Pons (tissue), 1 donor: ENCODE measurements at places on chromosomes 2 and 18.

DNA sequence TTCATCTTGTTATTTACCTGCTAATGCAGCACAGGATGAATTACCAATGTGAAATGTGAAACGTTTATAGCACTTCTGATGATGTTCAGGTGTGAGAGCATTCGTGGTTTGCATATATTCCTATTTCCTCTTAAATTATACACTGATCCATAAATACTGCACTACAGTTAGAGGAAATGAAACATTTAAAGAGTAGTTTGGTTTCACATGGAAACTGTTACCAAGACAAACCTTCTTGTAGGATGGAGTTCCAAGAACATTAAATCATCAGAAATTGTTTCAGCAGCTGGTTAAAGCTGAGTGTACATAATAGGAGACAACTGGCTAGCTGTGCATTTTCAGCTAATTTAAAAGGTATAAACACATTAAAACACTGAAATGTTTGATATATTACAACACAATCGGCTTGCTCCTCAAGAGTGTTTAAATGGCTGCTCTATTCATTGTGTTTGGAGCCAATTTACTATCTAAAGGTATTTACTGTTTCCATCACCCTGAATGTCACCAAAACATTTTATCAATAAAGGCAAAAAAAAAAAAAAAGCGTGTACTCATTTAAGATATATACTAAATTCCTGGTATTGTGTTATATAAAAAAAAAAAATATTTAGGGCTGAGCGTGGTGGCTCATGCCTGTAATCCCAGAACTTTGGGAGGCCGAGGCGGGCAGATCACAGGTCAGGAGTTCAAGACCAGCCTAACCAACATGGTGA is 100.6 kb downstream of the DYM start:
- DNase-seq: no peak

GRCh38 chr2:44170311-44170717 is 1.6 kb downstream of the PPM1B start:
- DNase-seq: peak; percentile 80

GRCh38 chr2:172969609-172970008 is 106.0 kb upstream of the MAP3K20 start:
- DNase-seq: no peak

GRCh38 chr2:65846989-65847678 is 414.7 kb upstream of the SPRED2 start:
- DNase-seq: no peak

DNA sequence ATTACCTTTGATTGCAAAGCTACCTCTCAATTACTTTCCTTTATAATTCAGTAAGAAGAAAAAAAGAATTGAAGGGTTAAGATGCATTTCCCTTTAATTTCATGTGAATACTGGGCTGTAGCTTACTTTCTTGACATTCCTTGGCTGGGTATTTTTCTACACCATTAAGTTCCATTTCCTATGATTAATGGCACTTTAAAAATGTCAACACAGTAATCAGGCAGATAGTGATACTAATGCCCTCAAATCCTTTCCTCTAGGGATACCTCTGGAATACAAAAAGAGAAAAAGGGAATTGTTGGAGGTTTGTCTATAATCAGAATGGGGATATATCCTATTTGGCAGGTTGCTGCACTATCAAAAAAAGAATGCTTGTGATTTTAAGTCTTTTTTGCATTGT is 216.9 kb downstream of the SRBD1 start:
- no peak for DNase-seq

DNA sequence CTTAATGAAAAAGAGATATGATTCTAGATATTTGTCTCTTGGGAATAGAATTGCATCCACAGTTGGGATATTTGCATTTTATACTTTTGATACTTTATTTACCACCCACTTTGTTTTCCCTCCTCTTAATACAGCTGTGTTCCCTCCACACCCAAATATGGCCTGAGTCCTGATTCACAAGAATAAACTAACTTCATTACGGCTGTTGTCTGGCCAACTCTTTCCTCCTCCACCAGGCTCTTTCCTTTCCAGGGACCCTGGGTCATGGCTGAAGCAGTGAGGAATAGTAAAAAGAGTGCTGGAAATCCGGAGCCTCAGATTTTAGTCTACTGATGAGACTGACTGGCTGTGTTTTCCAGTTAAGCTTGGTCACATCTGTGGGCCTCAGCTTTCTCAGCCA is 48.4 kb upstream of the STAM2 start:
- peak; percentile 16 for DNase-seq

DNA sequence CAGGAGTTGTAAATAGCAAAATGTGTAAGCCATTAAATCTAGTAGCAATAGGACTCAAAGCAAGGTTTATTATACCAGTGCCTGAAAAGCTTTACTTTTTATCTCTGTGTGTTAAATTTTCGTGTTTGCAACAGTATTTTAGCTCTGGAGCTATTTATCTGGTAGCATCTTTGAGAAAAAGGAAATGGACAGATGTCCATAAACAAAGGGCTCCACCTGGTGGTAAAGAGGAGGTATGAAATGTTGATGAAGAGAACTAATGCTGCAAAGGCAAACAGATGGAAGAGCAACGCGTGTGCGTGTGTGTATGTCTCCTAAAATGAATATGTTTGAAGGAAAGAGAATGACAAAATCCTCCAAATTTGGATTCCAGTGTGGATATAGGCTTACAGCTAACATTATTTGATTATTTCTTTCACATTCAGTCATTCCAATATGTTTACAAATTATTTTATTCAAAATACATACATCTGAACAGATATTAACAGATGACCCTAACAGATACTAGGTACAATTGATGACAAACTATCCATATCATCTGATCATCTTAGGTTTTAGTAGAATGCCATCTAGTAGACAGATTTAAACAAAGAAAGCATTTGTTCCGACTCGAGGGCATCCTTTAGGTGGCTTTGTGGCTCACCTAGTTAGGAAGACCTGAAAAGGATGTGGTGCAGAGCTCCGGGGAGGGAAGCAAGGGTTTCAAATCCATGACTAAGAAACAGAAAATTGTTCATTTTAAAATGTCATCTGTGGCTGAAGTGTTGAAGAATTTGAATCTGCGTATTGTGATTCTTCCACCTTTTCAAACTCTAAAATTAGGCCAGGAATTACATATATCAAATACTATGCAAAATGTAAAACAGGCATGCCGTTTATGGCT is 383.3 kb downstream of the MTX2 start:
- peak; percentile 71 for DNase-seq

DNA sequence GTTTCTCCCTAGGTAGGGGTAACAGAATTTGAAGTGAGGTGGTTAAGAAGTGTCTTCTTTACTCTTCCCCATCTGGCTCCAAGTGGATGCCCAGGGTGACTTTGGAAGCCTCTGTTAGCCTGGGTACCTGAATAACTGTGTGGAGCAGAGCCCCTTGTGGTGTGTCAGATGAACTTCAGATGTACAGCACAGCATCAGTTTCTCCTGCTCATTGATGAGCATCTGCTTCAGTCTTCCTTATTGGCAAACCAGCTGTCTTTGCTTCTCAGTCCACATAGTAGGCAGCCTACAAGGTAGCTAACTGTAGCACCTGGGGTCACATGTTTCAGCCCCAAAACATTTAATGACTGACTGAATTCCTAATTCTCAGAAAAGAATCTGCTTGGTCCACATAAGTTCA is 56.2 kb upstream of the ATP8B1 start:
- no peak for DNase-seq

- peak; percentile 84 for DNase-seq
These were observed 129.8 kb upstream of the RAB6C start for GRCh38 chr2:129849559-129850160.

DNA sequence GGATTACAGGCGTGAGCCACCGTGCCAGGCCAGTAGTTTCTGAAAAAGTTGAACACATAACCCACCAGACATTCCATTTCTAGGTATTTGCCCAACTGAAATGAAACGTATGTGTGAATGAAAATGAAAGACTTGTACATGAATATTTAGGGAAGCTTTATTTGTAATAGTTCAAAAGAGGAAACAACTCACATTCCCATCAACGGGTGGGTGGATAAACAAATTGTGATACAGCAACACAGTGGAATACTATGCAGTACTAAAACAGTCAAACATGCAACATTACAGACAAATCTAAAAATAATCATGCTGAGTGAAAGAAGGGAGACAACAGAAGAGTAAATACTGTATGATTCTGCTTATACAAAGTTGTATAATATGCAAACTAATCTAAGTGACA is 46.8 kb downstream of the TMEM131 start:
- DNase-seq: no peak

DNA sequence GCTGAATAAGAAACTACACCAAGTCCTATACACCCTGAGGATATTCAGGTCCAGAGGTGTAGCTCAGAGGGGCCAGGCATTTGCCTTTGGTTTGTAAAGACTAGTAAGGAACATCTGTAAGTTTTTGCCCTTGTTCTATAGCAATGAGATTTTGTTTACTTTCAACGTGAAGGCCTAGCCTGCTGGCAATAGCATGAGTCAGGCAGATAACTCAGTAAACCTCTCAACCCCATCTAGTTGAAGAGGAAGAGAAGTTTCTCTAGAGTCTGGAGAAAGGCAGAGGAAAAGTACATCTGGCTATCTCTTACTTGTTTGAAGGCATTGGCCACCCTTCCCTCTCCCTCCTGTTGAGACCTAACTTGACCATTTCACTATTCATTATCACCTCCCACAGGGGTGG is 70.3 kb upstream of the ZNF521 start:
- DNase-seq: no peak

- no peak for DNase-seq
These were observed at the start of gene SH3RF3 for GRCh38 chr2:109128616-109129355. Gene SH3RF3 (plus strand): TSS chr2:109129205.

GRCh38 chr2:24857746-24858145 is 62.3 kb downstream of the ADCY3 start:
- DNase-seq: no peak

GRCh38 chr2:172106108-172106961 is 3.6 kb upstream of the DLX2 start:
- no peak for DNase-seq

GRCh38 chr18:36448384-36449290 is 151.1 kb downstream of the FHOD3 start:
- no peak for DNase-seq

DNA sequence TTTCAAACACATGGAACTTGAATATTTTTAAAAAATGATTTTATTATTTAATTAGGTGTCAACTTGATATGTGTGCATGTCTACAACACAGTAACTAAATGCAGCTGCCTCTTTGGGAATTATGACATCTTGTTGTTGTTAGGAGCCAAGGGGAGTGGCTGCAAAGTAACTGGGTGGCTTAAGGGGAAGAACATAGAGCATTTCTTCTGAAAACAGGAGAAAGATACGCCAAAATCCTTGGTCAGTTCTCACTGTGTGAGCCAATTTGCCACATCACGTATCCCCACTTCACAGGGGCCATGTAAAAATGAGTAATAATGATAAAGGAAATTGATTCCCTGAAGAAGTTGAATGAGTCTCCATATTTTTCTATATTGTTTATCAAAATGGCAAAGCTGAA is 309.8 kb upstream of the COL3A1 start:
- DNase-seq: no peak

- no peak for DNase-seq
These were observed 85.4 kb downstream of the ARHGEF33 start for GRCh38 chr2:38975042-38975441.

- DNase-seq: no peak
These were observed 9.5 kb downstream of the ASB18 start for GRCh38 chr2:236254674-236255073.

DNA sequence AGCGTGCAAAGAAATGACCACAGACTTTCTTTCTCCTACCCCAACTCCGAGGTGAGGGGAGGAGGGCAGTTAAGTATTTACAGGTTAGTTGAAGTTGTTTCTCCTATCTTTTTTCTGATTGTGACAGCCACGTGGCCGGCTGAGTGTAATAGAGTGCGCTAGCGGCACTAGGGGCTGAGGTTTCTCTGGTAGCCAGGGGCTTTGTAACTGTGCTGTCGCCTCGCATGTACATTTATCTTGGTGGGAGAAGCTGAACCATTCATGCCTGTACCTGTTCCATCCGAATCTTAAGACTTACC is 214.1 kb upstream of the STON1 start:
- DNase-seq: no peak

DNA sequence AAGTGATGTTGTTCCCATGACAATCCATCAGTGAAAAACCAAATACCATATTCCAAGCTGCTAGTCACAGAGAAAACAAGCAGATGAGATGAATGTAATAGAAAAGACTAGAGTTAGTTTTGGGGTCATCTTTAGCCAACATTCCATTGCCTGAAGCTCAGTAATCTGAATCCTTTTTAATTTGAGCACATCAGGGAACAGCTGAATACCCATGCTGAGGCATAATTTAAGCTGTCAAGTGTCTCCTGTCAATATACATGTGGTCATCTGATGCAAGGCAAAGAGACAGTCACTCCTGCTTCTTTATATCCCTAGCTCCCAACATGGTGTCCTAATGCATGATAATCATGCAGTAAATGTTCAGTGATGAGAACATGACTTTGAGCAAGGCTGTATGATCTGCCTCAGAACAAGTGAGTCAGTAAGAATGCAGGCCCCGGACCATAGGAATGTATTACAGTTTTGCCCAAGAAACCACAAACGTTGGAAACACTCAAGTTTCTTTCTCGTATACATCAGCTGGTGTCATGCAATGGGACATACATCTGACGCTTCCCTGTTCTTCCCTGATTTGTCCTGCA is 48.0 kb downstream of the CDK15 start:
- no peak for DNase-seq

DNA sequence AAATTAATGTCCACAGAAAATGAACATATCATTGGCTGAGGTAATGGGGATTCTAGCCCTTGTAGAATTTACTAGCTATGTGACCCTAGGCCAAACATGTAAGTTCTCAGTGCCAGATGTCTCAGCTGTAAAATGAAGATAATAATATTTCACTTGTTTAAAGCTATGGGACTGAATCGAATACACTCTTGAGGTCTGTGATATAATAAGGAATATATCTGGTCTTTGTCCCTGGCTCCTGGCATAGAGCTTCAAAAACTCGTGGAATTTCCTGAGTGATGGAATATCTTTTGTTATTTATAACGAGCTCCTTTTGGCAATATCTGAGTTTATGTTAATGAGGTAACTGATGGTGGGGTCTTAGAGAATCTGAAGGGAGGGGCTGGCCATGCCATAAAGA is 201.4 kb upstream of the CYP26B1 start:
- DNase-seq: no peak

DNA sequence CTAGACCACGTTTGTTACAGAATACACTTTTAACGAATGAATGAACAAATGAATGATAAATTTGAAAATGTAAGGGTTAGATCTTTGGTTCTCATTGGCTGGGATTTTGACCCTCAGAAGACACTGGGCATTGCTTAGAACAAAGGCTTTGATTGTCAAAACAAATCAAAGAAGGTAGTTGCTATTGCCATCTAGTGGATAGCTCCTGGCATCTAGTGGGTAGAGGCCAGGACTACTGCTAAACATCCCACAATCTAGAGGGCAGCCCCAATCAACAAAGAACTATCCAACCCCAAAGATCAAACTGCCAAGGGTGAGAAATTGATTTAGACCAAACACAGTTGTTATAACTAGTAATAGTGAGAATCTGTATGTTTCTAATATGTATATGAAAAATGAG is 552.3 kb downstream of the KCNJ3 start:
- DNase-seq: peak; percentile 61
